ENCODE measurements at places on chromosomes 1 and 21. TPM values are rescaled to one million over a fixed set of nuclear protein-coding genes. Genes with fewer than 3 reads are reported as not detected.

GRCh38 chr1:51976846-51977602, 13.5 kb downstream of the RAB3B start:
- H3K36me3 ChIP-seq = peaks cover 36% of the 10 kb centered on the region
- no peak overlapping the region for H3K4me3 ChIP-seq
- H3K27me3 ChIP-seq = no peaks in the 10 kb centered on the region

DNA sequence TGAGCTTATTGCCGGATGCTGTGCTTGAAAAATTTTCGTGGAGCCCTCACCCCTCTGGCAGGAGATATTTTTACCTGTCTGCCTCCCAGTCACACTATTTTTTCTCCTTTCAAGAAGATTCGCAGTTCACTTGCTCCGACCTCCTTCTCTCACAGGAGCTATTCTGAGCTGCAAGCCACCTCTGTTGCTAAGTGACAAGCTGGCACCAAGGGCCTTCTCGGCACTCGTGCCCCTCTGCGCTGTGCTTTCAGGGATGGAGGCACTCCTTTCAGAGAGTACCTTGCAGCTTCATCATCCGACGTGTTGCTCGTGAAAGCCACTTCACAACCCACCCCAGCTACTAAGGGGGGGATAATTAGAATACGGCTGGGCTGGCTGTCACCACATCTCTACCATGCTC, 11.6 kb downstream of the SLC6A17 start:
- no peaks in the 10 kb centered on the region for H3K4me1 ChIP-seq
- DNase-seq = no peak
- H3K36me3 ChIP-seq = 0 out of 2 replicates have a peak, but pooled peaks cover 6% of the 10 kb centered on the region
- no peak overlapping the region for H3K27ac ChIP-seq

DNA sequence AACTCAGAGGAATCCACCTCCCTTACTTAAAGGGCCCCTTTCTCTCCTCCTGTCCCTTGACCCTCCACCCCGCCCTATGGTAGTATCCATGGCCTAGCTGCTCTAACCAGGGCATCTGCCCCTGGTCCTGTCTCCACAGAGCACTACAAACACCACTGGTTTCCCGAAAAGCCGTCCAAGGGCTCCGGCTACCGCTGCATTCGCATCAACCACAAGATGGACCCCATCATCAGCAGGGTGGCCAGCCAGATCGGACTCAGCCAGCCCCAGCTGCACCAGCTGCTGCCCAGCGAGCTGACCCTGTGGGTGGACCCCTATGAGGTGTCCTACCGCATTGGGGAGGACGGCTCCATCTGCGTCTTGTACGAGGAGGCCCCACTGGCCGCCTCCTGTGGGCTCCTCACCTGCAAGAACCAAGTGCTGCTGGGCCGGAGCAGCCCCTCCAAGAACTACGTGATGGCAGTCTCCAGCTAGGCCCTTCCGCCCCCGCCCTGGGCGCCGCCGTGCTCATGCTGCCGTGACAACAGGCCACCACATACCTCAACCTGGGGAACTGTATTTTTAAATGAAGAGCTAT, 1.7 kb downstream of the BTG2 start:
- peaks cover 17% of the 10 kb centered on the region for H3K36me3 ChIP-seq
- peak overlapping the region; percentile 95 for H3K4me3 ChIP-seq
- no peak for DNase-seq
- peak overlapping the region; percentile 72 for H3K27ac ChIP-seq

GRCh38 chr1:68506386-68506785, 9.5 kb upstream of the DEPDC1 start:
- H3K27ac ChIP-seq = no peak overlapping the region

DNA sequence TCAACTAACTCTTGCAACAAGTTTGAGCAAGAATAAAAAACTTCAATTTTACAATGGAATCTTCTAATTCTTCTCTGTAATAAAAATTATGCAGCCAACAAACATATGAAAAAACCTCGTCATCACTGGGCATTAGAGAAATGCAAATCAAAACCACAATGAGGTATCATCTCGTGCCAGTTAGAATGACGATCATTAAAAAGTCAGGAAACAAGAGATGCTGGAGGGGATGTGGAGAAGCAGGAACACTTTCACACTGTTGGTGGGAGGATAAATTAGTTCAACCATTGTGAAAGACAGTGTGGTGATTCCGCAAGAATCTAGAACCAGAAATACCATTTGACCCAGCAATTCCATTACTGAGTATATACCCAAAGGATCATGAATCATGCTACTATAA, 327.5 kb upstream of the LYPLAL1 start:
- no peak overlapping the region for H3K27ac ChIP-seq
- H3K4me3 ChIP-seq = no peak overlapping the region
- H3K27me3 ChIP-seq = no peaks in the 10 kb centered on the region
- H3K36me3 ChIP-seq = no peaks in the 10 kb centered on the region
- no peak for DNase-seq
- H3K4me1 ChIP-seq = no peaks in the 10 kb centered on the region

The LRRC38 gene
- total RNA-seq = not detected

The TGFB2 gene
- 6.5 TPM for total RNA-seq

The OR2G6 gene
- not detected for total RNA-seq

The DR1 gene
- 83.3 TPM for total RNA-seq

- no peak overlapping the region for H3K4me3 ChIP-seq
- no peak overlapping the region for H3K27ac ChIP-seq
- H3K4me1 ChIP-seq = no peaks in the 10 kb centered on the region
- no peaks in the 10 kb centered on the region for H3K27me3 ChIP-seq
Measured at GRCh38 chr1:214017191-214017982, 29.6 kb downstream of the PROX1 start.

The LORICRIN gene
- not detected for total RNA-seq

- no peaks in the 10 kb centered on the region for H3K36me3 ChIP-seq
- peaks cover 3% of the 10 kb centered on the region for H3K27me3 ChIP-seq
- no peaks in the 10 kb centered on the region for H3K4me1 ChIP-seq
- DNase-seq = no peak
- no peak overlapping the region for H3K4me3 ChIP-seq
Measured at GRCh38 chr1:192916021-192916420, 107.2 kb downstream of the RGS2 start.

The ANKRD65 gene
- total RNA-seq = not detected

DNA sequence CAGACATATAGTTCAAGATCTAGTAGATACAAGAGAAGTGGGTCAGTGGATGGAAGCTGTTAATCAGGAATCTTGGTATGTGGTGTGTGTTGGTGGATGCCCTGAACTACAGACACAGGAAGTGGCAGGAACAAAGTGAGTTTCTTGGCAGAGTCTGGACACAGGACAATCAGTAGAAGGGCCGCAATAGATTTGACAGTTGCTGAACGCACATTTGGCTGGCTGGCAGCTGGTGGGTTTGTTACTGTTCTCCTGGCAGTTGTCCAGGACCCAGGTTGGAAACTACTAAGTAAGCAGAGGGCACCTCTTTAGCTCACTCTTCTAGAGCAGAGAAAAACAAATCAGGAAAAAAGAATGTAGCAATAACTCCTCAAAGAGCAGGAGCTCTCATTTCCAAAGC, 13.2 kb downstream of the KRTAP26-1 start:
- H3K36me3 ChIP-seq = no peaks in the 10 kb centered on the region
- H3K4me1 ChIP-seq = no peaks in the 10 kb centered on the region
- H3K27ac ChIP-seq = no peak overlapping the region

DNA sequence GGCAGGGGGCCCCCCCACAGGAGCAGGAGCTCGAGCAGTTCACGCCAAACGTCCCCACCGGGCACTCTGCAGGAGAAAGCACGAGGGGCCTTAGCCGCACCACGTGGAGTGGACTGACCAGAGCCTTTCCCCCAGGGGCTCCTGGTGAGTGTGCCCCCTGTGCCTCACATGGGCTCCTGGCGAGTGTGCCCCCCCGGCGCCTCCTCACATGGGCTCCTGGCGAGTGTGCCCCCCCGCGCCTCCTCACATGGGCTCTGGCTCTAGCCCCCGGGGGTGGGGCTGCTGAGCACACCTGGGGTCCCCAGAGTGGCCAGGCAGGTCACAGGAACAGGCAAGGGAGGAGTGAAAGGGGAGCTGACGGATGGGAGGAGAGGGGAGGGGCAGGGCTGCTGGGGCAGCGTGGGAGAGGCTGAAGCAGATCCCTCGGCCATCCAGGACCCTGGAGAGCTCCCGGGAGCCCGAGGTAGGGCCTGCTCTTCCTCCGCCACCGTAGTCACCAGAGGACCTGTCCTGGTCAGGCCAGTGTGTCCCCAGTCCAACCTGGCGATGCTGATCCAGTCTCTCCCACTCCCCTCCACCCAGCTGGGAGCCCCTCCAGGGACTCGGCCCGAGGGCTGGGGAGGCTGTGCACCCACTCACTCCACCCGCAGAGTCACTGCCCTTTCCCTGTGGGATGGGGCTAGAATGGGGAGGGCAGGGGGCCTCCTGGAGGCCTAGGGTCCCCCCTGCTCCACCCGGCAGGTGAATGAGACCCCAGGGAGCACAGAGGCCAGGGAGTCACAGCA, 47.6 kb downstream of the ARHGEF16 start:
- peak; percentile 39 for DNase-seq
- no peak overlapping the region for H3K27ac ChIP-seq
- no peak overlapping the region for H3K4me3 ChIP-seq
- peaks cover 1% of the 10 kb centered on the region for H3K27me3 ChIP-seq
- no peaks in the 10 kb centered on the region for H3K36me3 ChIP-seq

GRCh38 chr1:25793585-25794170, 6.3 kb upstream of the SELENON start:
- H3K4me1 ChIP-seq = peaks cover 21% of the 10 kb centered on the region
- no peak overlapping the region for H3K4me3 ChIP-seq
- no peak for DNase-seq
- no peak overlapping the region for H3K27ac ChIP-seq

DNA sequence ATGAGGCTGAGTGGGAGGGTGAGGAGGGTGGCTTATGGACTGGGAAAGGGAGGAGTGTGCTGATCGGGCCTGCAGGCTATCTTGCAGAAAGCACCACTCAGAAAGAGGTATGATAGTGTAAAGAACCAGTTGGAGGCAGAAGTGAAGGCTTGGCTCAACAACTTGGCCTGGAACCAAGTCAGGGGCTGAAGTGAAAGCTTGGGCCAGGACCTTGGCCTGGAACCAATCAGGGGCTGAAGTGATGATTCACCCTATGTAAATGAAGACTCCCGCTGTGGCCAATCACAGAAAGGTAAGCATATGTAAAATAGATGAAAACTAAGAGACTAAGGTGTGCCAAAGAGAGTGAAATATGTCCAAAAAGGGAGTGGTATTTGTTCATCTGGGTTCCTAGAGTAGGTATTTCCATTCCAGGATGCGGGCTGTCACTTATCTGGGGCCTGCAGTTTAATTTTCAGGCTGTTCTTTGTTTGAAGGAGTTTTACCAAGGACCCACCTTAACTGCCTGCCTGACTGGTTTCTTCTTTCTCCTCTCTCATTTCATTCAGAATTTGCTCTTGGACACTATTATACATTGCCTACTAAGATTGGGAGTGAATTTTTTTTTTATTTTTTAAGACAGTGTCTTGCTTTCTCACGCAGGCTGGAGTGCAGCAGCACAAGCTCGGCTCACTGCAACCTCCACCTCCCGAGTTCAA, 5.1 kb upstream of the RFX5 start:
- DNase-seq = no peak
- peaks cover 11% of the 10 kb centered on the region for H3K4me1 ChIP-seq
- H3K36me3 ChIP-seq = peaks cover 6% of the 10 kb centered on the region

The PTPN7 gene
- total RNA-seq = not detected

- 0 out of 2 replicates have a peak, but pooled peaks cover 5% of the 10 kb centered on the region for H3K36me3 ChIP-seq
- DNase-seq = no peak
- H3K27me3 ChIP-seq = peaks cover 9% of the 10 kb centered on the region
- H3K4me1 ChIP-seq = peaks cover 12% of the 10 kb centered on the region
- no peak overlapping the region for H3K27ac ChIP-seq
- no peak overlapping the region for H3K4me3 ChIP-seq
Measured at GRCh38 chr21:32483293-32483595, 70.7 kb downstream of the EVA1C start.

- no peak overlapping the region for H3K4me3 ChIP-seq
- peaks cover 12% of the 10 kb centered on the region for H3K4me1 ChIP-seq
- peaks cover 4% of the 10 kb centered on the region for H3K27me3 ChIP-seq
- DNase-seq = no peak
- H3K36me3 ChIP-seq = no peaks in the 10 kb centered on the region
- H3K27ac ChIP-seq = no peak overlapping the region
Measured at GRCh38 chr1:154990276-154990675, 3.1 kb upstream of the LENEP start.
